ENCODE measurements at places on chromosomes 16 and 17.

DNA sequence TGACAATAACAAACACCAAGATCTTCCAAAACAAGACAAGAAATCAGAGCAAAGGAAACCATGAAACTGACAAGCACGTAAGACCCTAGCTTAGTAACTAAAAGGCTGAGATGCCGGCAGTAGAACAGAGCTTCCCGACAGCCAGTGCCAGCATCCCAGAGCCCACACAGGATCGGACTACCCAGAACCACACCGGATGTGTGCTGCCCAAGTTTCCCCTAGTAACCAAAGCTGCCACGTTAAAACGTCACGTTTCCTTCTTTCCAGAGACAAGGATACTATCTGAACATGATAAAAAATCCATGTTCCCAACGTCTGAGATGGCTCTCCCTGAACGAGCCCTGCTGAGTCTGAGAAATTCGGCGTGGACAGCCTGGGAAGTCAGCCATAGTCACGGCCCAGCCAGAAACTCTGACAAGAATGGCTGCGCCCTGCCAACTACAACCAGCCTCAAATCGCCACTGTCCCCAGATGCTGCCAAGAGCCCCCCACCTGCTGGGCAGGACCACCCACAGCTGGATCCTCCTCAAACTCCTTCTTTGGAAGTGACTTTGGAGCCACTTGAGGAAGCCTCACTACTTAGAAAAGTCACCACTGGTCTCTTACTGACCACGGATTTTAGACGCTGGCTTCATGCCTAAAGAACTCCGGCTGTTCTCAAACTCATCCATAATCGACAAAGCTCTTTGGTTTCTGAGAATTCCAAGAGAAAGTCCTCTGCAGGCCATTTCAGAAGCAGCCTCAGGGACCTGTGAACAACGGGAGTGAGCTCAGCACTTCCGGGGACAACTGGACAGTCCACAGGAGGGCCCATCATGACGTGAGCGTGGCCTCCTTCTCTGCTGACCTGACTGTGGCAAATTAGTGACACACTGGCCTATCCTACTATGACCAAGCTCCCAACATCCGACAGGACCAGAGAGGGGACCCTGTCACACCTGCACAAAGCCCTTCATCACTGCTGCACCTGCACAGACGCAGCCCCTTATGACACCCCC, 16.7 kb downstream of the CCDC57 start:
- no peak for DNase-seq

DNA sequence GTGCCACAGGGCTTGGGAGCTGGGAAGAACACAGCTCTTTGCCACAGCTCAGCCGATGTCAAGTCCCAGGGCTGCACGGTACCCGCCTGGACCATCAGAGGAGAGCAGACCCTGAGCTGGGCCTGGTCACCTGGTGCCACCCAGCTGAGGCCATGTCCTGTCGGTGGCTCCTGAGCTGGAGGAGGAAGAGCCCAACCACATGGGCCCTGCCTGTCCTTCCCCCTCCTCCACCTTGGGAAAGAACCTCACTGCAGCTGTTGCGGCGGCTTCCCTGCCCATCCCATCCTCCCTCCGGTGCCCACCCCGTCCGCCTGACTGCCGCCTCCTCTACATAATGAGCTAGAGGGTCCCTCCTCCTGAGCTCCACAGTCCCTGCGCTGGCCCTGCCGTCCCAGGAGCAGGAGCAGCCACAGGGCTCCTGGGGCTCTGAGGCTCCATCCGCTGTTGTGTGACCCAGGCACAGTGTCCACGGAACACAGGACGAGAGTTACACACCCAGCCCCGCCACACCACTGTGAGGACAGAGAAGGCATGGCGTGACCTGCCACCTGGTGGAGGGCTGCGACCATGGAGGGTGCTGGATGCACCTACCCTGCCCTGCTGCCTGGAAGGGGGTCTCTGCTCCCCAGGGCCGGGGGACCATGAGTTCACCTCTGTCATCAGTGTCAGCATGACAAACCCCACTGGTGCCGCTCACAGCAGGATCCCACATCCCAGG, 21.4 kb upstream of the CHMP6 start:
- peak; percentile 66 for DNase-seq

DNA sequence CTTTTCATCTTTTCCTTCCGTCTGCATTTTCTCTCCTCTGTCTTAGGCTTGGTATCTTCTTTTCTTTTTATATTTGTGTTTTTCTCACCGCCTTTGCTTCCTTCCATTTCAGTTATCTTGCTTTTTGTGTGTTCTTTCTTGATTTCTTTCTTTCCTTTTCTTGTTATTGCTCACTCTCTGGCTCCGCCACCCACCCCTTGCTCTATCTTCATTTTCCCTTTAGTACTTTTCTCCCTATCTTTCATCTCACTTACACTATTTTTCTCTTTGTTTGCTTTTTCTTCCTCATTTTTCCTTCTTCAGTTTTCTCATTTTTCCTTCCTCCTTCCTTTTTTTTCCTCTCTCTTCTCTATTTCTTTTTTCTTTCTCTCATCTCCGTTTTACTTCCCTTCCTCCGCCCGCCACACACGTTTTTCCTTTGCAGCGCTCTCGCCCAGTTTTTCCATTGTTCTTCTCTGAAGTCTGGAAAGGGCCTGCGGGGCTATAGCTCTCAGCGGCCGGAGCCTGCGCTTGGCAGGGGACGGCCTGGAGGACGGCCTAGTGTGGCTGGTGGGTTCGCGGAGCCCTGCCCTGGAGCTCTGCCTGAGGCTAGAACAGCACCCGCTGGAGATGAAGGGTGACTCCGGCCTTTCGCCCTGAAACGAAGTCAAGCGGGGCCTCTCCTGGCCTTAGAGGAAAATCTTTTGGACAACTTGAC, 5.2 kb upstream of the HOXB13 start:
- DNase-seq, result no peak

GRCh38 chr16:88618956-88619667, 19.3 kb upstream of the IL17C start:
- no peak for DNase-seq

GRCh38 chr16:82094942-82095540, 60.0 kb downstream of the HSD17B2 start:
- no peak for DNase-seq

GRCh38 chr17:79624718-79625478, 14.0 kb upstream of the RBFOX3 start:
- no peak for DNase-seq

- DNase-seq, result peak; percentile 94
These were observed at the start of gene FOXK2 for GRCh38 chr17:82518826-82519810. TSS of gene FOXK2 (plus strand) at chr17:82519732. CDS start at chr17:82519889, 157 bp downstream.

DNA sequence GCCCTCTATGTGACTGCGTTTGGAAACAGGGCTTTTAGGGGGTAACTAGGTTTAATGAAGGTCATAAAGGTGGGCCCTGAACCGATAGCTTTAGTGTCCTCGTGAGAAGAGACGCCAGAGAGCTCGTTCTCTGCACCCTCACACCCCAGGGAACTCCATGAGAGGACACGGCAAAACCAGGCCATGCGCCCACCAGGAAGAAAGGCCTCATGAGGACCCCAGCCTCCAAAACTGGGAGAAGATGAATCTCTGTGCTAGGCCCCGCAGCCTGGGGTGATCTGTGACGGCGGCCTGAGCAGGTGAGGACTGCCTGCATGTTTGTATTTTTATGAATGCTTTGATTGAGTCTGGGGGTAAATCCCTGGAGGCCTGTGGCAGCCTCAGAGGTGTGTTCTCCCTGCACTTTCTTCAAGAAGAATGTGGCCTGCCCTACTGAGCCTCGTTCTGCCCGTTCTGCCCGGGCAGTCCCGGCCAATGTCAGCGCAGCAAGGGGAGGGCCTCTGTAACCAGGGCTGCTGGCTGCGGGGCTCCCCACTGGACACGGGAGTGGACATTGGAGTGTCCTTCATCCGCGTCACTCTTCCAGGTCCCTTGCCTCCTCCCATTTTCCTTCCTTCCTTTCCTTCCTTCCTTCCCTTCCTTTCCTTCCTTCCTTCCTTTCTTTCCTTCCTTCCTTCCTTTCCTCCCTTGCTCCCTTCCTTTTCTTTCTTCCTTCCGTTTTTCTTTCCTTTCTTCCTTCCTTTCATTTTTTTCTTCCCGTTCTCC, 6.8 kb upstream of the RNF213 start:
- no peak for DNase-seq

- peak; percentile 92 for DNase-seq
These were observed at the start of gene SLC25A10 for GRCh38 chr17:81711814-81712467. TSS of gene SLC25A10 (plus strand) at chr17:81712284. CDS start at chr17:81712427, 143 bp downstream.

GRCh38 chr16:84650062-84650991, 2.0 kb downstream of the KLHL36 start:
- no peak for DNase-seq

Data from stimulated activated CD4-positive, alpha-beta T cell treated with anti-CD3 and anti-CD28 coated beads, Interleukin-15, amount 100 ng/mL, for 24 hours (primary cell).